ENCODE measurements at places on chromosomes 4 and X.

DNA sequence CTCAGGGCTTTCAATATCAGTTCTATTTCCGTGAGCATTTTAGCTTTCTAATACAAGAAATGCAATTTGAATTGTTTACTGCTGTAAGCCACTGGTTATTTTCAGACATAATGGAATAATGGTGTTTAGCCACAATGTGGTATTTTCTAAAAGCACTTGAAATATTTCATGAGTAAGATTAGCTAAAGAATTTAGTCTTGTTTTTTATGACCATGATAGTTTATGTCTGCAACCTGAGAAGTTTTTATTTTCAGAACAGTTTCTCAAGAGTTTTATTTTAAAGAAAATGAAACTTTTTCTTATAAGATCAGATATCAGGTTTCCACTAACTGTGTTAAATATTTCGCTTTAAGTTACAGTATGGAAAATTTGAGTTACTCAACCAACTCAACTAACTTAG, 60.2 kb downstream of the SLIT2 start:
- DNase-seq: no peak

GRCh38 chrX:55624403-55624802, 1.2 kb downstream of the FOXR2 start:
- no peak for DNase-seq

DNA sequence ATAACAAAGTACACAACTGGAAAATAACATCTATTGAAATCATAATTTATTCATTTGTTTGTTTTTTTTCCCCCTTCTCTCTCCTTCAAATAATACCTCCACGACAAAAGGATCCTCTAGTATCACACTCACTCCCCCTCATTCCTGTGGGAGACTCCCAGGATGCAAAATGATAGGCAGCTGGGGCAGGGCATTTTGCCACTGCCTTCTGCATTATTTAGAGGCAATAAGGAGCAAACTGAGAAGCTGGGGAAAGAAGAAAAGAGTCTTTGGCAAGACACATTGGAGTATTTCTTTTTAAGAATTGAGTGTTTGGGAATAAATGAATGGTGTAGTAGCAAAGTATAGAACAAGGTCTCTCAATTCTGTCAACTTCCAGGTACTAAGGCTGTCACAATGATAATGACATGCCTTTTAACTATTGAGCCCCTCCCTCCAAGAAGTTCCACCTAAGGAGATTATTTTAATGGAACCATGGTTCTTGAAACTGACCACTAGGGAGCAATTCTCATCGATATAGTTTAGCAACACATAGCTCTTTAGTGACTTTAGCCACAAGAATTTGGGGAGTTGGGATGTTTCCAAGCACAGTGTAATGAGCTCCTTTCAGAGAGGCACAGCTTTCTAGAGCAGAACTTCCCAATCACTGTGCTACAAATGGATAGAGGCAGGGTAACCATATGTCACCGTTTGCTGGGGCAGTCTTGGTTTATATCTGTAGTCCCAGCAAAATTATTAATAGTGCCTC, 303.3 kb downstream of the FRMPD4 start:
- no peak for DNase-seq

- DNase-seq: no peak
Observed at GRCh38 chr4:112170451-112170993, 25.3 kb downstream of the FAM241A start.

- DNase-seq: no peak
Observed at GRCh38 chr4:102665527-102665926, 95.2 kb downstream of the MANBA start.

- no peak for DNase-seq
Observed at GRCh38 chr4:54659749-54660535, 2.2 kb downstream of the KIT start.

DNA sequence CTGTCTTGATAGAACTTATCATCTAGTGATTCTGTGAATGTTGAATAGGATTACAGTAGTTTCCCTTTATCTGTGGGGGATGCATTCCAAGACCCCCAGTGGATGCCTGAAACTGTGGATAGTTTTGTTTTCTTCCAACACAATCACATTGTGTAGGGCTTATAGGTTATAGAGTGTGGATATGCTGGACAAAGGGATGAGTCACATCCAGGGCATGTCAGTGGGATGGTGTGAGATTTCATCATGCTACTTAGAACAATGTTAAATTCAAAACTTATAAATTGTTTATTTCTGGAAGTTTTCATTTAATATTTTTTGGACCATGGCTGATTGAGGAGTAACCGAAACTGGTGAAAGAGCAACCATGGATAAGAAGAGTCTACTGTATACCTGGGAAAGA, 432.3 kb upstream of the ATOH1 start:
- DNase-seq: no peak

- DNase-seq: no peak
Observed at GRCh38 chr4:86530183-86530582, 63.9 kb upstream of the PTPN13 start.

DNA sequence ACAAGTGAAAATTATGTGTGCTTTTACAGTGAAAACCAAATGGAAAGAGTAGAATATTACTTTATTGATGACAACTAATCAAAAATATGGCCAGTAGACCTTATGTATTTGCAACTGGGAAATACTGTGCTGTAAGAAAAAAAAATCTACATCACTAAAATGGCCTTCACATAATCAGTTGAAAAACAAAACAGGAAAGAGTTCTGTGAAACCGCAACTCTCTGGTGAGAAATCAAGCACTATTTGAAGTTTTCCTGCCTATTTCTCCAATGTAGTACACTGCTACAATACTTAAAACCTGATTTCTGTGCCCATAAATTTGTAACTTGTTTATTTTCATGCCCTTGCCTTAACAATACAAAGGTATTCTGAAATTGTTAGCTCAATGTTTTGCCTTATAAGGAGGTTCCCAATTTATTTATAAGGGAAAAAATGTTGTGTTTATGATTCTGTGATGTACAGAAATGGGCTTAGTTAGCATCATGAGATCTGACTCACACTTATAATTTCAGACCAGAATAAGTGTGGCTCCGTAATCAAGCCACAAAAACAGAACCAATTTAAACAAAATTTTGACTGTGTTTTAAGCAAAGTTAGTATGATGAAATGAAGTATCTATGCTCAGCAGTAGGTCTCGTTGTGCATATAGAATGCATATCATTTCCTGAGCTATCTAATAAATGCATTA, 147.1 kb downstream of the FAT4 start:
- no peak for DNase-seq

GRCh38 chr4:180850318-180850940, 1392.8 kb upstream of the TENM3 start:
- DNase-seq: no peak

DNA sequence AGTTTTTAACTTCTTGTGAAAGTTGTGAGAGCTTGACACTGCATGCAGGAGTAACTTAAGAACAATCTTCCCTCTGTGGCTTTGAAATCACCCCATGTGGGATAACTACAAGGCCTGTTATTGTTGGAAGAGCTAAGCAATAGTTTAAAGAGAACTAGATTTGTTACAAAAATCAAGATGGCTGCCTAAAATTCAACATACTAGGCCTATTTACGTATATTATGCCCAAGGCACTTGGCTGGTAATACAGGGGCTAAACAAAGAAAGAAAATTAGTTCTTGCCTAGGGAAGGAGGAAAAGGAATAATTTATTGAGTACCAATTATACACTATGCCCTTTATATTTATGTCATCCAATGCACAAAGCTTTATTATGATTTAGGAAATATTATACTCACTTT, 36.1 kb downstream of the DMD start:
- DNase-seq: no peak

- DNase-seq: no peak
Observed at GRCh38 chrX:97984641-97985040, 1100.9 kb downstream of the RPA4 start.

Data from SIG-M5 (cell line).